ENCODE measurements at places on chromosomes 7 and 10.

DNA sequence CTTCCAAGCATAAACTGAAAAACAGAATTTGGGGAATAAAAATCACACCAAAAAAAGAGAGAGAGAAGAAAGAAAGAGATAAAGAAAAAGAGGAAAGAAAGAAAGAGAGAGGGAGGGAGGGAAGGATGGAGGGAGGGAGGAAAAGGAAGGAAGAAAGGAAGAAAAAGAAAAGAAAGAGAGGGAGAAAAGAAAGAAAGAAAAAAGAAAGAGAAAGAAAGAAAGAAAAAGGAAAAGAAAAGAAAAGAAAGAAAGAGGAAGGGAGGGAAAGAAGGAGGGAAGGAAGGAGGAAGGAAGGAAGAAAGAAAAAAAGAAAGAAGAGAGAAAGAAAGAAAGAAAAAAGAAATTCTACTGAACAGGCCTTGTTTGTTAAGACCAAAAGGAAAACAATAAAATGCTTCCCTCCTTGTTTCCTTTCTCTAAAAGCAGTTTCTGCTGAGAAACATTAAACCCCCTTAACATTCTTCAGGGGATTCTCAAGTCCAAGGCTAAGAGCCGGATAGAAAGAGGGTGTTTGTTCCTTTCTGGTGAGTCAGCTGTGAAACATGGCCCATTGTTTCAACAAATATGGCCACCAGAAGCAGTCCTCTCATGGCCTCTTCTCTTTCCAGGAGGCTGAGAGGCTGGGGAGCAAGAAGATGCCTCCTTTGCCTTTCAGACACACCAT is 46.9 kb upstream of the GPAM start:
- no peak for DNase-seq

- DNase-seq: no peak
Observed at GRCh38 chr7:148483515-148484308, 106.9 kb upstream of the C7orf33 start.

DNA sequence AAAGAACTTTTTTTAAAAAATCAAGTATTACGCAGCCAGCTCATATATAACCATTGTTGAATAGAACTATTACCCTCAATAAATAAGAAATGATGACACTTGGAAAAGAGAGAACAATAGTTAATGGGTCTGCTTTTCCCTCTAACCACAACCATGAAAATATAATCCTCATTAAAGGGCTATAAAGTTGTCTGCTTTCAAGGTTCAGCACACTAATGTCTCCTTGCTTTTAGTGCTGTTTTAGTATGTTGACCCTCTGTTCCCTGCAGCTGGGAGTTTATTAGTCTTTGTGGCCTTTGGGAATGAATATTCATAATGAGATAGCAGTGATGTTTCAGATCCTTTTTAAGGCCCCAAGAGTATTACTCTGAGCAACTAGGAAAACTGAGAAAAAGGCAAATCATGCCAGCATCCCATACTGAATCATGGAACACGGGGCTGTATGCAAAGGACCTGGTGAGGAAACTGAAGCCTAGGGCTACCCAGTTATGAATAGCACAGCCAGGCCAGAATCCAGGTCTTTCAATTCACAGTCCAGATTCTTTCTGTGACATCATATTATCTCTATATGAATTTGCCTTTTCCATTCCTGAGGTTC is 332.0 kb upstream of the LRGUK start:
- DNase-seq: no peak

- no peak for DNase-seq
Observed at GRCh38 chr10:34384372-34384771, 430.7 kb downstream of the PARD3 start.

DNA sequence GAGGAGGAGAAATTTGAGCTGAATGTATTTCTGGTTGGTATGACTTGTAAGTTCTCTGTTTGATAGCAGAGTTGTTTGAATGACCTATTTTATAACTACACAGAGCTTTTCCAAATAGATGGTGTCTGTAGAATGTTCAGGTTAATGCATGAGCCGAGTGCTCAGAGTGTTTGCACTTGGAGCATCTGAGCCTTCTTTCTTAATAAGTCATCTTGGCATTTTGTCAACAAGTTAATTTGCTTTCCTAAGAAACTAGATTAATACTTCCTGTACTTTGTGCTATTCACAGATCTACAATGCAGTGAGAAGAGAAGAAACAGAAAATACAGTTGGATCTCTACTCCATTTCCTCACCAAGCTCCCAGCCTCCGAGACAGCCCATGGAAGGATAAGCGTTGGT is 138.2 kb downstream of the PLCE1 start:
- DNase-seq: no peak

DNA sequence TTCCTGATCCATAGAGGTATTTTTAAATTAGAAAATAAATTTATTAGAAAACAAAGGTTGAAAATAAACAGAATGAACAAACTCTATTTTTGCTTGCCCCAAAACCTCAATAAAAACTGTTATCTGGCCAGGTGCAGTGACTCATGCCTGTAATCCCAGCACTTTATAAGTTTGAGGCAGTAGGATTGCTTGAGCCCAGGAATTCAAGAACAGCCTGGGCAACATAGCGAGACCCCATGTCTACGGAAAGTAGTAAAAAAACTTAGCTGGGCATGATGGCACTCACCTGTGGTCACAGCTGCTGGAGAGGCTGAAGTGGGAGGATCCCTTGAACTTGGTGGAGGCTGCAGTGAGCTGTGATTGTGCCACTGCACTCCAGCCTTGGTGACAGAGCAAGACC is 10.3 kb downstream of the SLK start:
- no peak for DNase-seq

DNA sequence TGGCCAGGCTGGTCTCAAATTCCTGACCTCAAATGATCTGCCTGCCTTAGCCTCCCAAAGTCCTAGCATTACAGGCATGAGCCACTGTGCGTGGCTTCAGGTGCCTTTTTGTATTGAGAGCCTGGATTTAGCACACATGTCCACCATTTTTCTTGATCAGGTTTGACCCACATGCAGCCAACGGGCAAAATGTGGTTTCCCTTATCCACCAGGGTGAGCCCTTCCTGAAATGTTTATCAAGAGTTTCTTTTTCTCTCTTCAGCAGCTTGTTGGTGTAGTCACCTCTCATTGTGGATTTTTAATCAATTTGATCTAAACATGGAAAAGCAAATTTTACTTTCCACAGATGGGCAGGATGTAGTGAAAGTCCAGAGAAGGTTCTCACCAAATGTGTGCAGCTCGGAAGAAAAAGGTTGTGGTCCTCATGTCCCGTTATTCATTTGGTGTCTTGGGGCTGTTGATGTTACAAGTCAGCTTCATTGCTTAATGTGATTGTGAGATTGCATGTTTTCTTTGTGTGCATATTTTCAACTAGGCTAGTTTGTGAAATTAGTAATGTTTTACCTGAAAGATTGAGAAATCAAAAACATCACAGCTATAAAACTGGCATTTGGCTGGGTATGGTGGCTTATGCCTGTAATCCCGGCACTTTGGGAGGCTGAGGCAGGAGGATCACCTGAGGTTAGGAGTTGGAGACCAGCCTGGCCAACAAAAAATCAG is 28.9 kb downstream of the GUSB start:
- no peak for DNase-seq

GRCh38 chr10:118992496-118992895 is 37.0 kb upstream of the NANOS1 start:
- no peak for DNase-seq

GRCh38 chr10:44335330-44336021 is 49.4 kb downstream of the CXCL12 start:
- no peak for DNase-seq

DNA sequence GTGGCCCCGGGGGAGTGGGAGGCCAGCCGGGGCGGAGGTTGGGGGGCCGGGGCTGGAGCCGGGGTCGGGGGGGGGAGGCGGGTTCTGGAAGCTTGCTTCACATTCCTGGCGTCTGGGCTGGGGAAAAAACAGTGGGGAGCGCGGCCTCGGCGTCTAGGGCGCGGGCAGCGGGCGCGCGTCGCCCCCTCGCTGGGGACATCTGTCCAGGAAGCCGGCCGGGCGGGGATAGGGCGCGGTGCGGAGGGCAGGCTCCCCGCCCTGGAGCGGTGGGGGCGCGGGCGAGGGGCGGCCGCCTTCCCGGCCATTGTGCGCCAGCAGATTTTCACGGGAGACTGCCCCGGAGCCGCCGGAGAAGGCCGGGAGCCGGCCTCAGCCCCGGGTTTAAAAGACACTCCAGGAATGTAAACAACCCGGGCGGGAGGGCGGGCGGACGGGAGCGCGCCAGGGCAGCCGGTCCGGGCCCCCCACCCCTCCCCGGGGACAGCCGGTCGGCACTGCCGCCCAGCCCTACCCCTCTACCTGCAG is 1.4 kb downstream of the ZMIZ1 start:
- no peak for DNase-seq

DNA sequence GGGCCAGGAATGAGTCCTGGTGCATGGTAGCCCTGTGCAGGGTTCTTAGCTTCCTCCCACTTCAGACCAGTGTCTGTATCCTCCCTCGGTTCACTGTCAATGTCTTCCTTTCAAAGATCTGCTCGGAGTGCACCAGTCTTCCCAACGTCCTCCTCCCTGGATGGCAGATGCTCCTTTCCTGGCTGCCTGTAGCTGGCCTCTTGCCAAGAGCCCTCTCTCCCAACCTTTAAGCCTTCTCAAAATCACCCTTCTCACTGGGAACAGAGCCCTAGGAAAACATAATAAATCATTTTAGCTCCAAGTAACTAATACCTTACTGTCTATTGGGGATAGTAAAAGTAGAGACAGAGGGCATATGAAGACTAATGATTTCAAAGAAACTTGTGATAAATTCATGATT is 490.6 kb downstream of the CCSER2 start:
- no peak for DNase-seq

GRCh38 chr10:68469838-68470237 is 1.9 kb downstream of the DNA2 start:
- DNase-seq: no peak

- DNase-seq: no peak
Observed at GRCh38 chr7:3558400-3558799, 257.3 kb downstream of the SDK1 start.

DNA sequence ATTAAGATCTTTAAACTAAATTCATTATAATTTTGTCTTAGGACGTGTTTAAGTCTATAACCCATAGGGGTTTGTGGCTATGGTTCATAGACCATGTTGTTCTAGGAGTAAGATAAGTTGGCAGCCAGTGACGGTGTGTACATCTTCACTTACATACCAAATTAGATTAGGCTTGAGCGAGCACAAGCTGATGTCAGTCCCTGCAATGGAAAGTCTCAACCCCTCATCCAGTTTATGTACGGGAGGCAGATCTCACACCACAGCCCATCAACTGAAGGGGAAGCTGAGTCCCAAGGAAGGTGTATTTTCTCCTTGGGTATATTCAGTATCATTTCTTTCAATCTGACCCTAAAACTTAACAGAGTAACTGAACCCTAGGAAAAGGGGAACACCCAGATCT is 5.1 kb upstream of the SMC3 start:
- no peak for DNase-seq

GRCh38 chr10:100693821-100694220 is 51.6 kb upstream of the PAX2 start:
- no peak for DNase-seq

DNA sequence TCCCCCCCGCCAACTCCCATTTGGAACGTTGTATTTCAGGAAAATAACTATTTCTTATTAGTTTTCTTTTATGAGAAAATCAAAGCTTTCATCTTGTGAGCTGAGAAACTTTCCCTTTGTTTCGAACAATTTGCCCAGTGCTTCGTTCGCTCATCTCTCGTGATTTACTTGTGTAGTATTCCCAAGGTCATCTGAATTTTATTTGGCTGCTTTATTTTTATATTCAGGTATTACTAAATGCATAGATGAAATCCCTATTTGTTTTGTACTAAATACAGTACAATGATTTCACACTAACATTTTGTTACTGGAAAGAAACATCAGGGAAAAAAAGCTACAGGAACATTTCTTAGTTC is 12.0 kb upstream of the EBLN1 start:
- no peak for DNase-seq

DNA sequence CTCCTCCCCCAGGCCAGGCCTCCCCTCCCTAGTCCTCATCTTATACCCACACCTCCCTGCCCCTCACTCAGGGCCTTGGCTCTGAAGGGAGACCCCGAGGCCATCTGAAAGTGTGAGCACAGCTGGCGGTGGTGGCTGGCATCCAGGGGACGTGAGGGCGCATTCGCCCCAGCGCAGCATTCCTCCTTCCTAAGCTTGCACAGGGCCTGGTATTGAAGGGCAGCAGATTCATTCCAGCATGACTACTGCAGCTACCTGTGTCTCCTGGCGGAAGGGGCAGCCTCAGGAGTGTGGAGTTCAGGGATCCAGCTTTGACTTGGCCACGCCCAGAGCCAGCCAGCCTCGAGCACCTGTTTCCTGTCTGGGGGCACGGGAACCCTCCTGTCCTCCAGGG is 72.6 kb downstream of the PARP12 start:
- DNase-seq: no peak

- no peak for DNase-seq
Observed at GRCh38 chr7:92834507-92835260, 1.7 kb downstream of the CDK6 start.

DNA sequence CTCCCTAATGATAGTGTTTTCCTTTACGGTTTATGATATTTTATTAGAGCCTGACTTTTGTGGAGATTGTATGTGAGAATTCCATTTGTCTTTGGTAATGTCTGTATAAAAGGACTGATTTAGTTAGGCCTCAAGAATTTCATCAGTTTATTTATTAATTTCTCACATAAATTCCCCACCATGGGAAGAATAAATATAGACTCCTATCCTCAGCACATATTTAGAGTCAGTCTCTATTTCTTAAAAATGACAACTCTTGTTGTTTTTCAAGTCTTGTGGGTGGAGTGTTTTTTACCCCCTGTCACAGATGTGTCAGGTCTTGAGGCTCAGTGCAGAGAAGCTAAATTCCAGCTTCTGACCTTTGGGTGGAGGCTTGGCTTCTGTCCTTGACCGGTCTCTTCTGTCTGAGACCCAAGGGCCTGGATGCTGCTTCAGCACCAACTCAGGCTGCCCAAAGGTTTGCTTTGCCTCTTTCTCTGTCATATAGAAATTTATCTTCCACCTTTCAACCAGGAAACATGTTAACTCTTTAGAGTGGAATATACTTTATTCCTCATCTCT is 117.3 kb upstream of the INHBA start:
- no peak for DNase-seq

GRCh38 chr10:663831-664251 is 25.6 kb downstream of the DIP2C start:
- no peak for DNase-seq

GRCh38 chr10:14975672-14976273 is 16.6 kb downstream of the MEIG1 start:
- no peak for DNase-seq

DNA sequence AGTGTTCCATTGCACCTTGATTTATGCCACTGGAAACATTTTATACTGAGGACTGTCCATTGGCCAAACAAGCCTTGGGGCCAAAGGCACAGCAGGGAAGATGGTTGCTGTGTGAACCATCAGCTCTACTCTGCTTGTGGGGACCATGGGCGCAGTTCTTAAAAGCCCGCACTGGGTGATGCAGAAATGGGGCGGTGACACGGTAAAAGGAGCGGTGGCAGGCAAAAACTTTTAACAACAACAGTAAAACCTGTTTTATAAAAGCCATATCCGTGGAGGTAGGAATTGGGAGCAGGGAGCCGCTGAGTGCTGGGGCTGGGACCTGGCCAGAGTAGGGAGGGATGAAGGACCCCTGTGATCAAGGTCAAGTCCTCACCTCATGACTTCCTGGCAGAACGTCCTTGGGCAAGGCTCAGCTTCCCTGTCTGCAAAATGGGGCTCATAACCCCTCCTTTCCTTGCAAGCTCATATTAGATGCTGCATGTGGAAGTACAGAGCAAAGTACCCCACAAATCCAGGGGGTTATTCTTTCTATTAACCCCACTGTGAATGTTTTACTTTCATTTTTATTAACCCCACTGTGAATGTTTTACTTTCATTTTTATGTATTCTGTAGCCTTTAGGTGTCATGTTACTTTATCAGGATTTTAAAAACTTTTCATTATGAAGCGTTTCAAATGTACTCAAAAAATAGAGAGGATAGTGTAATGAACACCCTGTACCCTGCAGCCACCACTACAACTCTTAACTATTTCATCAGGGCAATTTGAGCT is 78.3 kb downstream of the GRK5 start:
- DNase-seq: no peak

All from SIG-M5 (cell line).